ENCODE measurements at places on chromosomes 13 and 19.

DNA sequence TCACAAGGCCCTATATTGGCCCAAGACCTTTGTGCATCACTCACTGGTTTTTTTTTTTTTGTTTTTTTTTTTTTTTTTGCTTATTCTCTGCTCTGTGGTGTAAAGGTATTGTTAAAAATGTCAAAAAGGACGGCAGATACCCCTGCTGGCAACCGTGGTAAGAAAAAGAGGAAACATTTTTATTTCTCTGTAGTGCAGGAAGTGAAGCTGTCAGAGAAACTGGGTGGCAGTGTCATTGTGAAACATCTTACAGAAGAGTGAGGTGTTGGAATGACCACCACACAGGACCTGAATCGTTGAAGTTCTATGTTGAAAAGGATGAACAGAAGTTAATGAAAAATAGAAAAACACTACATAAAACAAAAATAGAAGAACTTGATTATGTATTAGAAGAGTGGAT lies 346.4 kb downstream of the FGF9 start:
- peak; percentile 59 for DNase-seq

GRCh38 chr19:18717601-18718000 lies 34.1 kb downstream of the CRTC1 start:
- DNase-seq: no peak

DNA sequence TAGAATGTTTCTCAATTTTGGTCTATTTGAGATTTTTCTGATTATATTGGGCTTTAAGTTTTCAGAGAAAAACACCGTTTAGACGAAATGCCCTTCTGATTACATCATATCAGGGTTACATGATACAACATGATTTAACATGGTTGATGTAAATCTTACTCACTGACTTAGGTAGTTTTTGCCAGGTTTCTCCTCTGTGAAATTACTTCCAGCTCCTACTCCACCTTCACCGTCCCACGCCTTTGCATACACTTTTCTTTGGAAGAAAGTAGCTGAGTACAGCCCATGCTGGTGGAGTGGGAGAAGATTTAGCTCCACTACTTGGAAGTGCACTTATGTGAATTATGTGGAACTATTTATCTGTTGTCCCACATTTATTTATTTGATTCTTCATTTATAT lies 433.2 kb upstream of the KLHL1 start:
- no peak for DNase-seq

DNA sequence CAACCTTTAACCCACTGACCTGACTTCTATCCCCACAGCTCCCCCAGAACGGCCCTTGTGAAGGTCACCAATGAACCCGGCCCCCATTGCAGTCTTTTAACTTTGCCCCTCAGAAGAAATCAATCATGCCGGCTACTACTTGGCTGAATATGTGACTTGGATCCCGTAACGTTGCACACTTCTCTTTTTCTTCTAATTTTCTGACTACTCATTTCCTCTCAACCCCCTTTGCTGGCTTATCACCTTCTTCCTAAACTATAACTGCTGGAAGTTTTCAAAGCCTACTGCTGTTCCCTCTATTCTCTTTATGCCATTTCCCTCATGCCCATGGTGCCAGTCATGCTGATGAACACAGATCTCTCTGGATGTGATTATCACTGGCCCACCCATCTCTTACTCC lies 367.6 kb downstream of the DNAJC15 start:
- DNase-seq: peak; percentile 37

GRCh38 chr13:97124206-97124605 lies 97.9 kb upstream of the MBNL2 start:
- no peak for DNase-seq

- peak; percentile 68 for DNase-seq
Measured at GRCh38 chr13:31201341-31202031, 1.7 kb downstream of the B3GLCT start.

GRCh38 chr19:13978351-13979243 lies 26.3 kb downstream of the DCAF15 start:
- DNase-seq: no peak
